ENCODE measurements at places on chromosomes 6 and 20. TPM values are rescaled to one million over a fixed set of nuclear protein-coding genes. Genes with fewer than 3 reads are reported as not detected.

GRCh38 chr20:47295921-47296426 is 60.5 kb downstream of the ZMYND8 start:
- DNase-seq, result peak; percentile 70
- no peaks in the 10 kb centered on the region for H3K27me3 ChIP-seq
- no peaks in the 10 kb centered on the region for H3K4me1 ChIP-seq
- H3K4me3 ChIP-seq, result no peak overlapping the region
- no peak overlapping the region for H3K27ac ChIP-seq
- H3K36me3 ChIP-seq, result peaks cover 15% of the 10 kb centered on the region

DNA sequence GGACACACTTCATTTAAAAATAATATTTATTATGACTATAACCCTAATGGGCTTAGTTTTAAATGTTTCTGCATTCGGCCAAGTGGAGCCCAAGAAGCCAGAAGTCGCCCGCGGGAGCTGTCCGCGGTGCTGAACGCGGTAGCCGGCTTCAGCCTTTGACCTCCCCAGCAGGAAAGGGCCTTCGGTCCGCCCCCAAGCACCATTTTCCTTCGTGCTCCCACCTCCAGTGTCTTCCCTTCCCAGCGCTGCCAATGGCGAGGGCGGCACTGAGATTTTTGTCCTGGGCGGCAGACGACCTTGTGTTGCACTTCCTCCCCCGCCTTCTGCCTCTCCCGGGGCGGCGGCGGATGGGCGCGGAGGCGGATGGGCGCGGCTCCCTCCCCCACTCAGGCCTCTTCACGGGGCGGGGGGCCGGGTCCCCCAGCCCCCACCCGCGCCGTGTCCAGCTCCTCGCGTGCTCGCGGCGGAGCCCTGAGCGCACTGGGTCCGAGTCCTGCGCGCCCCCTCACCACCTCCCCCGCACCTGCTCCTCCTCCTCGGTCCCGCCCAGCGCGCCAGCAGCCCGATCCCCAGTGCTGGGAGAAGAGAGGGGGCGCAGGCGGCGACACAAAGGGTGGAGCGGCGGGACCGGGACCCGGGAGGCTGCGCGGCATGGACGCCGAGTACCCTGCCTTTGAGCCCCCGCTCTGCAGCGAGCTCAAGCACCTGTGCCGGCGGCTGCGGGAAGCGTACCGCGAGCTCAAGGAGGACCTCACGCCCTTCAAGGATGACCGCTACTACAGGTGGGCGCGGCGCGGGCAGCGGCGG is 23.6 kb upstream of the TMEM181 start:
- H3K4me3 ChIP-seq, result peak overlapping the region; percentile 60
- H3K27me3 ChIP-seq, result peaks cover 21% of the 10 kb centered on the region
- H3K27ac ChIP-seq, result no peak overlapping the region
- DNase-seq, result peak; percentile 68
- H3K4me1 ChIP-seq, result no peaks in the 10 kb centered on the region

DNA sequence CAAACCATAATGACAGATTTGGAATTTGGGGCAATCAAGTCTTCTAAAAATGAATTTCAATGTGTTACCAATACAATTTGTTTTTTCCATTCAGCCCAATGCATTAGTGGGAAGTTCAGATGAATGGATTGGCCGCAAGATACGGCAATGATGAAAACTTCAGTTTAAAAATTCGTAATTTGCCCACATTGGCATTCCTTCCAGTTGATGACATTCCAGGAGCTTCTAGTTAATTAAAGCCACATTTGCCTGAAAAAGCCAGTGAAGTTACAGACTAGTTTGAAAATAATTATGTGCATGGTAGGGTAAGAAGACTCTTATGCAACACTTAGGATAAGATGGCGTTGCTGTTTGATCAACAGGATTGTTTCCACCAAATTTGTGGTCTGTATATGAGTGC is 46.2 kb downstream of the NHLRC1 start:
- no peak overlapping the region for H3K27ac ChIP-seq
- no peak overlapping the region for H3K4me3 ChIP-seq
- H3K36me3 ChIP-seq, result no peaks in the 10 kb centered on the region
- DNase-seq, result no peak

- peaks cover 27% of the 10 kb centered on the region for H3K4me1 ChIP-seq
- DNase-seq, result no peak
- peak overlapping the region; percentile 97 for H3K27ac ChIP-seq
- H3K27me3 ChIP-seq, result no peaks in the 10 kb centered on the region
- H3K36me3 ChIP-seq, result no peaks in the 10 kb centered on the region
These were observed 11.0 kb upstream of the ID1 start for GRCh38 chr20:31594002-31594557.

GRCh38 chr6:169831450-169832246 is 80.2 kb downstream of the ERMARD start:
- no peaks in the 10 kb centered on the region for H3K27me3 ChIP-seq
- H3K4me1 ChIP-seq, result no peaks in the 10 kb centered on the region
- H3K27ac ChIP-seq, result no peak overlapping the region

DNA sequence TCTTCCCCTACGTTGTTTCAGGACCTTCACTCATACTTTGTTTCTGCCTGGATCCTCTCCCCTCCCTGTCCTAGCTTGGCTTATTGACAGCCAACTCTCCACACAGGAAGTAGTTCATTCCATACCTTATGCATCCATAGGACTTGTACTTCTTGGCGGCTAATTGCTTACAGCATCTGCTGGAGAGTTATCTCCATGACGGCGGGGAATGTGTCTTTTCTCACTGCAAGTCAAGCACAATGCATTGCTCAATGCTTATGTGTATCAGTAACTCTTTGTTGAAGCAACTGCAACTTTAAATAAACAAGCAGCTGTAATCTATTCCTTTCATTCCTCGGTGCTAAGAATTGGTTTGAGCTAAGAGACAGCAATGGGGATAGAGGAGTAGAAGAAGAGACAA is 551.3 kb upstream of the EPHA7 start:
- no peak overlapping the region for H3K27ac ChIP-seq
- H3K4me3 ChIP-seq, result no peak overlapping the region
- DNase-seq, result no peak
- no peaks in the 10 kb centered on the region for H3K27me3 ChIP-seq
- no peaks in the 10 kb centered on the region for H3K4me1 ChIP-seq
- no peaks in the 10 kb centered on the region for H3K36me3 ChIP-seq

DNA sequence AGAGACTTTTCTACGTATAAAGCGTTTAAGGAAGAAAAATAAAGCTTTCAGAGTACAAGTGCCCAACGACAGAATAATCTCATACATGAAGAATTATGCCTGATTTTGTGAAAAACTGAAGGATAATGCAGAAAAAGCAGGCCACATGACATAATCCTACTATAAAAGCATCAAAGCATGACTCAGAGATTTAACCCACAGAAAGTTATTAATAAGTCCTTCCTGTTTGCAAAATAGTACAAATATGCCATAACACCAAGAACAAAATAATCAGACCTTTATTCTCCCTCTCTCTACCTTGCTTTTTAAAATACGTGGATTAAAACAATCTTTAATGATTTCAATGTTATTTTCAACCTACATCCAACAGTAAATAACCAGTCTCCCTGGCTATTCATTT is 118.6 kb upstream of the BCLAF1 start:
- no peak overlapping the region for H3K4me3 ChIP-seq
- H3K36me3 ChIP-seq, result no peaks in the 10 kb centered on the region
- peak; percentile 64 for DNase-seq
- H3K27me3 ChIP-seq, result no peaks in the 10 kb centered on the region

GRCh38 chr6:33927112-33927511 is 123.3 kb upstream of the MLN start:
- no peak overlapping the region for H3K27ac ChIP-seq
- no peaks in the 10 kb centered on the region for H3K36me3 ChIP-seq
- H3K4me3 ChIP-seq, result no peak overlapping the region
- H3K4me1 ChIP-seq, result no peaks in the 10 kb centered on the region

The ADAM33 gene
- 37.2 TPM for total RNA-seq

The SAMD3 gene
- 2.8 TPM for total RNA-seq

The UBD gene
- total RNA-seq, result not detected

The MROH8 gene
- total RNA-seq, result 1.2 TPM

All from fibroblast of lung (primary cell).